ENCODE measurements at places on chromosomes 2 and 18.

DNA sequence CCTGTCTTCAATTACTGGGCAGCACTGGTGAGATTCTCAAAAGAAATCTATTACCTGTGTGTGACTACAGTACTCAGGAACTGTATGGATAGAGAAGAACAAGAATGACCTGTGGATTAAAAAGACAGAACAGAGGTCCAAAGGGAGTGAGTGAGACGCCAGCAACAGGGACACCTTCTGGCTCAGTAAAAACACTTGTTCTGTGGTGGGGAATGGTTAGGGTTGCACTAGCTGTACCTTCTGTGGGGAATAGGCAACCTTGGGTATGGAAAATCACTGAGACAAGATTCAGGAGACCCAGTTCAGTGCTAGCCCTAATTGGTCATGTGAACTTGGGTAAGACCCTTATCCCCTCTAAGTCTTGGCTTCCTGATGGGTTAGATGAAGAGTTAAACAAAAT, 986.0 kb downstream of the TSN start:
- DNase-seq: no peak

GRCh38 chr2:96769814-96770213, 9.1 kb downstream of the CNNM4 start:
- no peak for DNase-seq

GRCh38 chr2:107064750-107065149, 178.8 kb upstream of the ST6GAL2 start:
- DNase-seq: no peak

- no peak for DNase-seq
These were observed 78.9 kb downstream of the MAP4K4 start for GRCh38 chr2:101776172-101777043.

GRCh38 chr2:20419752-20420151, 27.1 kb upstream of the RHOB start:
- DNase-seq: no peak

- DNase-seq: no peak
These were observed 43.9 kb downstream of the LRATD1 start for GRCh38 chr2:14676371-14676770.

DNA sequence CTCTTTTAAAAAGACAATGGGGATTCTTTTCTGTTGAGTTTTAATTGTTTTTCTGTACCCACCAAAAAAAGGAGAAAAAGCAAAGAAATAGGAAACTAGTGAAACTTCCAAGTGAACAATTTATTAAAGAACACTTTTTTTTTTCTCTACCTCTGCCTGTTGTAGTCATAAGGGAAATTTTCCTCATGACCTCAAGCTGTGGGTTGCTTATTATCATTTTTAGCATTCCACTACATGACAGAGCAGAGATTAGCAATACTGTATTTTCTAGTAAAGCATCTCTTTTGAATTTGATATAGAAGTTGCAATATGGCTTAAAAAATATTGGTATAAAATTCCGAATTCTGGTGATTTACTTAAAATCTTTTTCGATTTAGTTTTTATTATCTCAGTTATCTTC, 87.9 kb upstream of the LRRTM1 start:
- no peak for DNase-seq

- DNase-seq: no peak
These were observed 403.9 kb downstream of the SPAG16 start for GRCh38 chr2:213688133-213688532.

DNA sequence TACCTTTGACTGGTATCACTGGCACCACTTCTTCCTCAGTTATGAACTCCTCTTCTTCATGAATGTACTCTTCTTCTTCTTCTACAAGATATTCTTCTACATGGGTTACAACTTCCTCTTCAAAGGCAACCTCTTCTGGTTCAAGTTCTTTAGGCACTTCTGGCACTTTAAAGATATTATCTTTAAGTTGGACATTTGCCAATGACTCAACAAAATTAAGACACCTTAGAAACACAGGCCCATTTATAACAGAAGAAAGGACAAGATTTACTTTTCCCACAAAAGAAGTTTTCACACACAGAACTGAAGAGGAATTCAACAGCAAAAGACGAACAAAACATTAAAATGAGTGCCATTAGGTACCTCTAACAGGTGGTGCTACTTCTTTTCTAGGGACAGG, 127.3 kb downstream of the TTN start:
- no peak for DNase-seq

DNA sequence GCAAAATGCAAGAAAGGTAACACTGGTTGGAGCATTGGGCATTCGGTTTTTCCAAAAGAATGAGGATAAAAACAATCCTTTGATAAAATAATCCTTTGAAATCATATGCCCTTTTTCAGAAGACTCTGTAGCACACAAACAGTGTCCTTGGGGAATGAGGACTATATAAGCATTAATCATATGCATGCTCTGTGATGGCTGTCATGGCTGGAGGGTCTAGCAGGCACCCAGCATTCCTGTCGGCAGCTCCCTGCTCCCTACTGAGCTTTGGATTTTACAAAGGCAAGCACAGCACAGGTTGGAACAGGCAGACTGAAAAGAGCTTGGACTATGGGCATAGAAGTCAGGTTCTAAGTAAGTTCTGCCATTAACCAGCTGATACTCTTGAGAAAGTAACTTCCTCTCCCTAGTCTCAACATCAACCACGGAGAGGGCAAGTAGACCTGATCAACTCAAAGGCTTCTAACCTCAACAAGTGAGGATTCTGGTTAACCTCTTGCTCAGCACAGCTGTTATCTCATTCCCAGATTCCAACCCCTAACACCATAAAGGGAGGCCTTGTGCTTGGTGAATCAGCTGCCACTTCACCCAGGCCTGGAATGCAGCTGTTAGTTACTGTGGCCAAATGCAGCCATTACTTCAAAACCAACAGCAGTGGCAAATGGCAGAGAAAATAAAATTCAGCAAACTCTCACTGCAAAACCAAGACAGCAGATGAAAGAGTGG, 29.5 kb downstream of the GALNT14 start:
- DNase-seq: no peak

DNA sequence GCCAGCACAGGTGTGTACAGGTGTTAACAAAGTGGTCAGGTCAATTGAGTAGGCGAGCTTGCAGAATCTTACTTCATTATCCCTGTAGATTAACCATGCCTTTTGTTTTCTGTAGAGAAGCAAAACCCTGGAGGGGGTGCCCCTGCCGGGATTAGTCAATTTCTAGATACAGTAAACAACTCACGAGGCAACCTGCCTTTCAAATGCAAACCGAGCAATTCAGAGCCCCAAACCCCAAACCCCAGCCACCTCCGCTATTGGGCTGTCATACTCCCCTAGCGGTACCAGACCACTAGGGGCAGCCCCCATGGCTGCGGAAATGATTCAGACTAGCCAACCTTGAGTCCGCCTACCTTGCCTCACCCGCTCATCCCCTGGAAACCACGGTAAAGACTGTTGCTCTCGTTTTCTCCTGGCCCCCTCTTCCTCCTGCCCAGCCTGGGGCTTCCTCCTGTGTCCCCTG, 61.4 kb upstream of the KIF5C start:
- DNase-seq: no peak

DNA sequence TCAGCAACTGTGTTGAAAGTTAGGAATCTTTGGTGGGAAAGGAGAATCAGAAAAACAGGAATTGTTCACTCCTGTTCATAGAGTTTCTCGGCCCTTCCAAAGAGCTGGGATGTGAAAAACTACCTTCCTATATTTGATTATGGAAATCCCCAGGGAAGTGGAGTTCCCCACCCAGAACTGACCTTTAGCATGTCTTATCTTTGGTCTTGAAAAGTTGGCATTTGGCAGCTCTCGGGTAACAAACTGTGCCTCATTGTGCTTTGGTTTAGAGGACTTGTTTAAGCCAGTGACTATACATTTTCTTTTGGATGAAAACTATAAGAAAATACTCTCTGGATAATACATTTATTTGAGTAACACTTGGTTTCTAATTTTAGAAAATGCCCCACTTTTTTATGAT, 51.3 kb upstream of the CERS6 start:
- no peak for DNase-seq

- DNase-seq: no peak
These were observed 1.5 kb downstream of the STK25 start for GRCh38 chr2:241506793-241507429.

DNA sequence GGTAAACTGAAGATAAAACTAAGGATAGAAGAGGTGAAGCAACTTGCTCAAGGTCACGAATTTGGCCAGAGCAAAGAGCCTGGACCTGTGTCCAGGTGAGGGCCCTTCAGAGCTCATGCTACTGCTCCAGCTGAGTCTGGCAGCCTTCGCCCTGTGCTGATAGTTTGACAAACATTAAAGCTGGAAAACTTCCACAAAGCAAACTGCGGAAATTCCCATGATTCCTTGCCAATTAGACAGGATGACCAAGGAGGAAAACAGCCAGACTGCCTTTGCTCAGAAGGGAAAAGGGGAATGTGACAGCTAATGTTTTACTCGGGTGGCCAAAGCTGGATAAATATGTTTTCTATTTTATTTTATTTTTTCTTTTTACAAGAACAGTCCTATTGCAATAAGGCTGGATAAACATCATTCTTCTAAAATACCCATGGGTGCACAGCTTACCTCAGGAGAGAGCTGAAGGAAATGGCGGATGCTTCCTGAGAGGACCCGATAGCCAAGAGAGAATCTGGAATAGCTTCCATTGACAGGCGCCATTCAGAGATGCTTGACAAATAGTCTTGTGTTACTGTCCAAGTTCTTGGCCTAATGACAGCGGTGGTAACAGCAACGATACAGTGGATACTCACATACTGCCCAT, 5.3 kb upstream of the CTAGE1 start:
- no peak for DNase-seq

GRCh38 chr2:62858231-62858832, 152.8 kb downstream of the EHBP1 start:
- no peak for DNase-seq

DNA sequence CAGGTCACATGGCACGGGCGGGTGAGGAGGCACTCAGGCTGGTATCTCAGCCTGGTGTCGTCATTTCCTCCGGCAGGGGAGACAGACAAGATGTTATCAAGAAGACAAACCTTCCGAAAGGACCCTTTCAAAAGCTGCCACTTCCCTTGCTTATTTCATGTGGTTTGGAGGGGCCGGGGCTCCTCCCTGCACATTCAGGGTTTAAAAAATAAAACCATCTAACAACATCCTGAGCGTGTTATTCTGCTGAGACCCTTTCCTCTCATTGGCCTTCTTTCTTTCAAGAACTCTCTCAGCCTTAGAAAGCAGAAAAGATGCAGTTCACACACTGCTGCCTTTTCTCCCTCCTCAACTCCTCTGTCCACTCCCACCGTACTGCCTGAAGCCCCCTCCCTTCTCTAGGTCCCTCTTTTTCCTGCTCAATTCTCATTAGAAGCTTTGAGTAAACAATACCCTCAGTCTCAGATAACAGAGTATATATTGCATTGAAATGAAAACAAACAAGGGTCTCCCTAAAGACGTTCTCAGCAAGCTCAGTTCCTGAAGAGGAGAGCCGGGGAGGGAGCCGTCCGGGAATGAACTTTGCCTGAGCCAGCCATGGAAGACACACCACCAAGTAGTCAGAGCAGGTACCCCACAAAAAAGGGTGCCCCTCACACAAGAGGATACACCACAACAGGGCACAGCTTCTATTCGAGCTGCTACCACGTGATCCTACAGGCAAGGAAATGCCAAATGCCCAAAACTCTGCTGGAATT, 9.7 kb downstream of the SMAD7 start:
- DNase-seq: no peak

DNA sequence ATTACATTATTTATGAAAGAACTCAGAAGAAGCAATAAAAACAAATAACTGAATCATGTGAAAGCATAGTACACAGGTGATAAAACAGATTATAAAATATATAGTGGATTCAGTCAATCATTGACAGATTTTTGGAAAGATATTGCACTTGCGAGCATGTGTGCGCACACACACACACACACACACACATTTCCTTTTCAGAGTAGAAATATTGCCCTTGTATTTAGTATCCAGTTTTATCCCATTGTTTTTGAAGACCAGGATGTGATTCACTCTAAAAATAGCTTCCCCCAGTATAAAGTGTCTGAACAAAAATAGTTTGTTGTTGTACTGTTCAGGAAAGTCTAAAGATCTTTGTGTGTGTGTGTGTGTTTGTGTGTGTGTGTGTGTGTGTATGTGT, 145.5 kb downstream of the CALCRL start:
- DNase-seq: peak; percentile 49

- no peak for DNase-seq
These were observed 11.6 kb upstream of the DYNC2LI1 start for GRCh38 chr2:43762286-43762685.

GRCh38 chr2:2662847-2663356, 331.8 kb upstream of the MYT1L start:
- DNase-seq: no peak

DNA sequence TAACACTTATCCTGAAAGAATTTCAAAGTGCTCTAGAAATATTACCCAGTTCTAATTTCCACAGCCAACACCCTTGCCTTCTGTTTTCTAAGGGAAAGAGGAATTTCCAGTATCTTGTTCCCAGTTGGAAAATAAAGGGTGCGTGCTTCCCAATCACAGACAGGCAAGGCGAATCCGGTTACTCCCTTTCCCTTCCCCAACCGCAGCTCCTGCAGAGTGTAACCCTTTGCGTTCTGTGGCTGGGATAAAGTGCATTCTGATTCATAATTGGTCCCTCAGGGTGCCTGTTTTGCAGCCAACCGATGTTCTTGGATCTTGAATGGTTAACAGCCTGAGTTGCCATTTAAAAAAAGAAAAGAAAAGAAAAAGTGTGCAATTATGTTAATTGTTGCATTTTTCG, 40.6 kb upstream of the PGAP1 start:
- peak; percentile 19 for DNase-seq

- peak; percentile 46 for DNase-seq
These were observed 231.4 kb downstream of the LRRTM1 start for GRCh38 chr2:80073134-80073561.

GRCh38 chr2:20609349-20609994, 41.4 kb downstream of the HS1BP3 start:
- DNase-seq: no peak

DNA sequence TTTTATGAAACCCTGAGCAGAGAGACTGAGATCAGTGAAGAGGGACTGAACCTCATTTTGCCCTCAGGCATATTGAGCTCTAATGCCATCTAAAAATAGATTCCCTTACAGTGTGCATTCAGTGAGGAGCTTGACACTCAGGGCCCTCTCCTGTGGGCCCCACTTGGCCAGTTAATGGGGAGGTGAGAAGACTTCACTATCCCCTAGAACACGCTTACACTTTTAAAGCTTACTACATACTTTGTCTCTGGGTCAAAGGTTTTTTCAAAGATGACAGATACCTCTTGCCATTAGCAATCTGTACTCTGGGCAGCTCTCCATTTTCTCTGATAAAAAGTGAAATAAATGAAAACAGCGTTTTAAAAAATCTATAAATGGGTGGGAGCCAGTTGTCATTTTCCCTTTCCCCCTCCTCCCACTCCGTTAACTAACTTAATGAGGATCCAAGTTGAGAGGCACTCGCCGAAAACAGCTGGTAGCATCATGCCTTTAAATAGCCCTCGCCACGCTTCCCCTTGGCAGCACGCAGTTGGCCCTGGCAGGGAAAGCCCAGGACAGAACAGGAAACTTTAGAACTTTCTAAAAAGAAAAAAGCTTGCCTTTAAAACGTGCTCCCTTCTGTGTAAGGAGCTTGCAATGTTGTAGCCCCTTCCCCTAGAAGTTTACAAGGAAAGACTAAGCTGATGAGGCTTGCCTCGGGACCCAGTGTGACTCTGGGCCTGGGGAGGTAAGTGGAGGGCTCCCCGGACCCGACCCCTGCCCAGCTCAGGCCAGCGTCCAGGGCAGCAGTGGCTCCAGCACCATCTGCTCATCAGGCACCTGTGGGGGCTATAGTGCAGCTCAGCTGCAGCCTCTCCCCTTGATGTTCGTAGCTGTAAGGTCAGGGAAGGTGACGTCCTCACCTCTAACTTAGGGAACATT, 58.8 kb upstream of the FOSL2 start:
- no peak for DNase-seq

GRCh38 chr2:109287413-109287812, 158.4 kb downstream of the SH3RF3 start:
- DNase-seq: no peak
